ENCODE measurements at places on chromosomes 16 and 17. TPM values are rescaled to one million over a fixed set of nuclear protein-coding genes. Genes with fewer than 3 reads are reported as not detected.
A peak's percentile ranks its signal among the peaks of the same experiment; 100 is the strongest.

DNA sequence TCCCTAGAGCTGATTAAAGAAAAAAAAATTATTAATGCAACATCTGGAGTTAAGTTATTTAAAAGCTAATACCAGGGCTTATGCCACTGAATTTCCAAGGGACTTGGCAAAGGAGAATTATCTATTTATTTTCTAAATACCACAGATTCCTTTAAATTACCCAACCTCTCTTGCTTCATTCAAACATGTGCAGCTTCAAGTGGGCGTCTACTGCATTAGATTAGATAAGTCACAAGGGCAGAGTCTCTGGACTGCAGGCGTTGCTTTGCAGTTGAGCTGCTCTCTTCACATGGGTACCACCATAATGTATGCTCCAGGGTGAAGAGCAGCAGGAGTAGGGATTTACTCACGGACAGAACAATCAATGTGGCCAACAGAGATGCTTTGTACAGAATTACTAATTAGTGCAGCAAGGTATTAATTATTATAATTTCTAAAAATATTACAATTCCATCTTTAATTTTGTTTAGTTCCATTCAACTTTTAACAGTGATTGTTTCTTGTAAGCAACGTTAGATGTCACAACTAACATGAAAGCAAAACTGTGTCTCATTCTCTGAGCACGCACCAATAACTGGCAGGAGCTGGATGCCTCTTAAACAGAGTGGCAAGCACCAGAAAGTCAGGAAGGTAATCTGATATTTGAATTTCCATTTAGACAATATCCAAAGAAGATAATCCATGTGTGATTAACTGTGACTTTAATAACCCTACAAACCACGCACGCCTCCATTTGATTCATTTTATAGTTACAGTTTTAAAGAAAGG, 214.2 kb downstream of the STX8 start:
- peak; percentile 53 for DNase-seq

GRCh38 chr17:59278406-59278805, 53.0 kb upstream of the YPEL2 start:
- DNase-seq = no peak

DNA sequence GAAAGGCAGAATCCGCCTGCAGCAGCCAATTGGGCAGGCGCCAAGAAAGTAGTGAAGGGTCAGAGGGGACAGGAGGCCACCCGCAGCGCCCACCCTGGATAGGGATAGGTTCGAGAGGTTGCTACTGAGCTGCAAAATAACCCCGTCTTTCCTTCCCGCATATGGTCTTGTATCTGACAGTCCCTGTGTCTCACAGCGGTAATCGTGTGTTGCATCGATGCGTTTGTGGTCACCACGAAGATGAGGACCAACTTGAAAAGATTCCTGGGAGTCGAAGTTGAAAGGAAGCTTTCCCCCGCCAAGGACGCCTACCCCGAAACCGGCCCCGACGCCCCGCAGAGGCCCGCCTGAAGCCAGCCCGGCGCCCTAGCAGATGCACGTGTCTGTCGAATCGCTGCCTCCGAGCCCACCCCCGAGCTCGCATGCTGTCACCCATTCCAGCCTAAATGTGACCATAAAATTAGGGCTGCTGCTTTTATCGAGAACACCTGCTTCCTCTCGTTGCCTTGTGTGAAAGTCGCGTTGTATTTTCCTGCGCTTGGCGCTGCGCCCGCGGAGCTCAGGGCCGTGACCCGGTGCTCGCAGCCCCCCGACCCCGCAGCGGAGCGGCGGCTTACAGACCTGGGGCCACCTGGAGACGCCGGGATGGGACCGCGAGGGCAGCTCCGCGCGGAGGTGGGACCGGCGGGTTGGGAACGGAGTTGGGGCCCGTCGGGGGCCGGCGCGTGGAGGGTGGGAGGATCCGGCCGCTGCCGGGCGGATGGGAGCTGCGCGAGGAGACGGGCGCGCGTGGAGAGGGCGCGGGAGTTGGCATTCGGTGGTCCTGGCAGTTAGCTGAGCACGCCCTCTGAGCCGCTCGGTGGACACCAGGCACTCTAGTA, at the start of gene CMTM2:
Gene CMTM2, plus strand, starts transcription at position 813 of the 881 bp plus-strand sequence. CDS start 145 bp downstream, outside the sequence.
- DNase-seq = no peak

DNA sequence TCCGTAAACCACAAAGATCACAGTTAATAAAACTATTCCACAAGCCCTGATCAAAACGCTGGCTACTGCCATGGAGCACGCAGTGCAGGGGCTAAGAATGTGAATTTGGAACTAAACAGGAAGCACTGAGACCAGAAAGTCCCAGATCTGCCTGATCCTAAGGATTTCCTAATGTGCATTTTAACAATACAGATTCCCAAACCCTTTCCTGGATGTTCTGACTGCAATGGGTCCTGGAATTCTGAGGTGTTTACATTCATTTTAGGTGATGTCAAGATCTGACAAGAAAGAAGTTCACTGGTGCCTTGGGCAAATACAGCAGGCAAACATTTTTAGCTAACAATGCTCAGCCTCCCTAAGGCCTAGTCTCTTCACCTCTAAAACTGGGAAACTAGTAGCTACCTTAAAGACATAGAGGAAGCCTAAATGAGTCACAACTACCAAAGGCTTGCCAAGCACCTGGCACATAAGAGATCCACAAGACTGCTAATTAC, 10.3 kb downstream of the NSMCE1 start:
- peak; percentile 58 for DNase-seq

Gene SNAI3
- not detected for polyA plus RNA-seq

GRCh38 chr17:4086041-4086483, 56.8 kb downstream of the ZZEF1 start:
- no peak for DNase-seq

- no peak for DNase-seq
Observed at GRCh38 chr16:29809850-29810698, 1.9 kb upstream of the PRRT2 start.

DNA sequence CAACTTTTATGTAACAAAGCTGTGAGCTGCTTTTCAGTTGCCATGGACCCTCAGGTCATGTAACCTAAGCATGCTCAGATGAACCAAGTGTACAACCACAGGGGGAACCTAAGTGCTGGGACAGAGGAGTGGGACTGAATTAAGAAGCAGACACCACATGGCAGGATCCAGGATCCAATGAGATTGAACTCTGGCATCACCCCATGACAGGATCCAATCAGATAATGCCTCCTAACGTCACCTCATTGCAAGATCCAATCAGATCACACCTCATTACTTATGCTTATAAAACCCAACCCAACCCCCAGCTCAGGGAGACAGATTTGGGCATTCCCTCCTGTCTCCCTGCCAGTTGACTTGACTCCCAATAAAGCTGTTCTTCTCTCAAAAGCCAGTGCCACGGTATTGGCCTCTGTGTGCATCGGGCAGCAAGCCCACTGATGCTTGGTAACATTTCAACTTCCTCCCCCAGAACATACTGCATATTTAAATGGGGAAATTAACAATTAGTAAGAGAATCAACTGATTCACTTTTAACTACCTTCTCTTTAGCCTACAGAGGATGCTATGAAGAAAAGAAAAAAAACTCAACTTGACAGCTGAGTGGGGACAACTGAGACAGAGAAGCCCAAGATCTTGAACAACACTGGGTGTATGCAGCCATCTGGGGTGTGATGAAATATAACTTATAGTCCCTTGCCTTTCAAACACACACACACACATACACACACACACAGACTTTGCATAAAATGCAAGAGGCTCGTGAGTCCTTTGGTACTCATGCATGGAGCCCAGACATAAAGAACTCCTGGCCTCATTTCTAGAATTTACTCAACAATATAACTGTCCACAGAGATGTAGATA, 148.4 kb downstream of the SLC39A11 start:
- no peak for DNase-seq

- DNase-seq = no peak
Observed at GRCh38 chr16:57446531-57447185, 527 bp downstream of the CIAPIN1 start.

Gene RBFOX1
- not detected for polyA plus RNA-seq

Gene ITPRIPL2
- polyA plus RNA-seq = 15.8 TPM

Gene OR3A3
- polyA plus RNA-seq = not detected

Gene RCVRN
- polyA plus RNA-seq = not detected

DNA sequence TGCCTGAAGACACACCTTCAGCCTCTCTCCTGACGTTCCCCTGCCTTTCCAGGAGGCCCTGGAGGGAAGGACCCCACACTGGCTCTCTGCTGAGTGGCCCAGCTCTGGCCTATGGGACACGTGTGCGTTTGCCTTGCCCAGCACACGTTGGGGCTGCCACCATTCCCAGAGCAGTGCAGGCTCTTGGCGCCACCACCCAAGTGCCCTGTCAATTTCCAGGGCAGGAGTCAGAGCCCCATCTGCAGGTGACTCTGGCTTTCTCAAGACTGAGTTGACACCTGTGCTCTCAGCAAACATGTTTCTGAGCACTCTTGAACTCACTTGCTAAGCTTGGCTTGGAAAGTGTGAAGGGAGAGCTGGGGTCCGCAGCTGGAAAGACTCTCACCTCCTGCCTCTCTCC, 4.7 kb upstream of the IRF8 start:
- DNase-seq = no peak

Gene DNASE1L2
- 0.33 TPM for polyA plus RNA-seq

GRCh38 chr17:77963441-77963840, 4.9 kb downstream of the TNRC6C start:
- peak; percentile 54 for DNase-seq

GRCh38 chr16:3458852-3459361, 15.4 kb downstream of the NAA60 start:
- DNase-seq = no peak

GRCh38 chr17:75487351-75488070, 27.8 kb downstream of the CASKIN2 start:
- DNase-seq = no peak

Gene ITGAL
- polyA plus RNA-seq = 0.06 TPM

GRCh38 chr17:79028496-79029326, 4.7 kb downstream of the C1QTNF1 start:
- no peak for DNase-seq

Gene ARL5C
- polyA plus RNA-seq = not detected

DNA sequence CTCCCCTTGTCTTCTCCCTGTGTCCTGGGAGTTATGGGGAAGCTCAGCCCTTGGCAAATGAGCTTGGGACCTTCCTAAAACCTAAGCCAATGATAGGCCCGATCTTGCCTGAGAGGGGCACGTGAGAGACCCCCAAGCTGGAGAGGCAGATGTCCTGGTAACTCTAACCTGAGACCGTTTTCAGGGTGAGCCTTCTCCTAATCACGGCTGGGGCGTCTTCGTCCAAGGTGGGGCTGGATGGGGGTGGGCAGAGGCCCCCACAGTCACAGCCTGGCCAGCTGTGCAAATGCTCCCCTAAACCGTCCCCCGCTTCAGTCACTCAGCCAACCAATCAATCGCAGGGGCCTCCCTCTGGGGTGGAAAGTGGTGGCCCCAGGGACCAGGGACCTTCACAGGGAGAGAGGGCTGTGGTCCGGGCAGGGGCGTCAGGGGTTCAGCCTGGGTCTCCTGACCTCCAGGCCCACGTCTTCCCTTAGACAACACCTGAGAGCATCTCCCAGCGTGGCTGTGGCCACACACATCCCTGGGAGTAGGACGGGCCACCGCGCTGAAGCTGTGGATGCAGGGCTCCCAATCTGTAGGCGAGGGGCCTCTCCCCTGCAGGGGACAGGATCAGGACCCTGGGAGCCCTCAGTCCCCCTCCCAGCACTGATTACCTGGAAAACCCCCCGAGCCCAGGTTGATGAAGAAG, 30.6 kb downstream of the ACTG1 start:
- DNase-seq = no peak

Gene KRT33A
- not detected for polyA plus RNA-seq

DNA sequence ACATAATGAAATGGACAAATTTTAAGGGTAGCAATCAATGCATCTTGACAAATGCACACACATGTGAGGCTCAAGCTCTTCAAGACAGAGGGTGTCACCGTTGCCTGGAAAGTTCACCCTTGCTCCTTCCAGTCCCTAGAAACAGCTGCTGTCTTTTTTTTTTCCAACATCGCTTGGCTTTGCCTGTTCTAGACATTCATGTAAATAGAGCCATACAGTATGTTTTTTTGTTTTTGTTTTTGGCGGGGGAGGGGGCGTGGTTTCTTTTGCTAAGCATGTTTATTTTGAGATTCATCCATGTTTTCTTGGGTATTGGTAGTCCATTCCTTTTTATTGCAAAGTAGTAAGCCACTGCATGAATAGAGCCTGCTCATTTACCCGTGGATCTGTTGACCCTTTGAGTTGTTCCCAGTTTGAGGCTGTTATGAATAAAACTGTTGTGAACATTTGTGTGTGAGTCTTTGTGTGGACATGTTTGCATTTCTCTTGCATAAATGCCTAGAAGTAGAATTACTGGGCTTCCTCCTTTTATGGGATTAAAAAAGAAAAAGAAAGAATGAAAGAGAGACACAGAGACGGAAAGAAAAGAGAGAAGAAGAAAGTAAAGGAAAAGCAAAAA, 78.4 kb downstream of the NT5M start:
- DNase-seq = no peak

DNA sequence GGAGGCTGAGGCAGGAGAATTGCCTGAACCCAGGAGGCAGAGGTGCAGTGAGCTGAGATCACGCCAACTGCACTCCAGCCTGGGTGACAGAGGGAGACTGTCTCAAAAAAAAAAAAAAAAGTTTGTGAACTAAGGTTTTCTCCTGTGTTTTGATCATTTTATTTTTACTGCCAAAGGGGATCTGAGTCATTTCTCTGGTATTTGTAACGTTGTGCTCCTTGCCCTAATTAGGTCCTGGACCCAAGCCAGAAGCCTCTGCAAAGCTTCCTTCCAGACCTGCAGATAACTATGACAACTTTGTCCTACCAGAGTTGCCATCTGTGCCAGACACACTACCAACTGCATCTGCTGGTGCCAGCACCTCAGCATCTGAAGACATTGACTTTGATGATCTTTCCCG, 32.1 kb downstream of the IST1 start:
- peak; percentile 80 for DNase-seq

Gene TBC1D3K
- not detected for polyA plus RNA-seq

- DNase-seq = no peak
Observed at GRCh38 chr17:55710410-55710809, 12.3 kb downstream of the TMEM100 start.

GRCh38 chr17:58504826-58505351, 9.5 kb downstream of the MTMR4 start:
- DNase-seq = no peak

- DNase-seq = no peak
Observed at GRCh38 chr16:23476289-23476688, 23.3 kb upstream of the COG7 start.

DNA sequence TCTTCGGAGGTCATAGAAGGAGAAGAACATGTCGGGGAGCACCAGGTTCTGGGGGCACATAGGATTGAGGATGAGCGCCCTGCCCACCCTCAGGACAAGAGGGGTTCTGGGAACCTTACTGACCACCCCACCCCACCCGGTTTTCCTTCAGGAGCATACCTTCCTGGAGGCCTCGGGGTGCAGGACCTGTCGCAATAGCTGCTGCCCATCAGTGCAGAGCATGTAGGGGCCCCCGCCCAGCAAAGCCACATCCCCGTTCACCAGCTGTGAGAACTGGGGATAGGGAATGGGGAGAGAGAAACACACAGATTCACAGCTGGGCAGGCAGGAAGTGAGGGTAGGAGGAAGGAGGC, 2.1 kb downstream of the ESRP2 start:
- no peak for DNase-seq

GRCh38 chr17:68125111-68125870, 89.8 kb downstream of the KPNA2 start:
- no peak for DNase-seq

- DNase-seq = peak; percentile 59
Observed at GRCh38 chr17:69327060-69327831, at the start of gene ABCA5. TSS of gene ABCA5 (minus strand) at chr17:69327133. CDS start at chr17:69314415, 12,718 bp downstream.

Gene C17orf78
- not detected for polyA plus RNA-seq

GRCh38 chr16:29720703-29721102, 25.1 kb downstream of the C16orf54 start:
- no peak for DNase-seq

GRCh38 chr16:65688301-65688700, 566.4 kb upstream of the CDH11 start:
- DNase-seq = no peak

Data from BJ (cell line).